ENCODE measurements at places on chromosomes 7 and 10.

DNA sequence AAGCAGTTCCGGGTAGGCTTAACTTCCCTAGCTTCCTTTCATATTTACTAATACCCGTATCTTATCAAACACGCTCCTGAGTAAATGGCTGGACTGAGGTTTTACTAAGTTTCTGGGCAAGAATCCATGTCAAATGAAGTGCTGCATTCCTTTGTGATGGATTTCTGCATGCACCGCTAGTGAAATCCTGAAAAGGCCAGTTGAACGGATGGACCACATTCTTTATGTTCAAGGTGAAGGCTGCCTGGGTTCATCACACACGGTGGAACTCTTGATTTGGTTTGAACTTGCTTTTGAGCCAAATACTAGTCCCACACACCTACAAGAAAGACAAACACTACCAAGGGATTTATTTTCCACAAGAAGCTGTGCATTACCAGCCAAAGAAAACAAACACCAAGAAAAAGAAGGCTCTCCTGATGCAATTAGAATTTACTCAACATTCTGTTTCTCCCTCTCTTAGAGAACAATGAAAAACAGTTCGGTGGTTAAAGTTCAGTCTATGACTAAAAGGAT is 255.0 kb upstream of the SEMA3C start:
- DNase-seq: no peak

GRCh38 chr7:461453-462172 is 58.0 kb downstream of the PDGFA start:
- no peak for DNase-seq

GRCh38 chr7:130910949-130911944 is 177.2 kb upstream of the KLF14 start:
- DNase-seq: no peak

- DNase-seq: no peak
Observed at GRCh38 chr10:102451105-102451969, at the start of gene C10orf95. Gene C10orf95 (minus strand): TSS chr10:102451543. CDS start chr10:102451093, 450 bp downstream.

- no peak for DNase-seq
Observed at GRCh38 chr10:11505639-11506038, 105.8 kb downstream of the USP6NL start.

DNA sequence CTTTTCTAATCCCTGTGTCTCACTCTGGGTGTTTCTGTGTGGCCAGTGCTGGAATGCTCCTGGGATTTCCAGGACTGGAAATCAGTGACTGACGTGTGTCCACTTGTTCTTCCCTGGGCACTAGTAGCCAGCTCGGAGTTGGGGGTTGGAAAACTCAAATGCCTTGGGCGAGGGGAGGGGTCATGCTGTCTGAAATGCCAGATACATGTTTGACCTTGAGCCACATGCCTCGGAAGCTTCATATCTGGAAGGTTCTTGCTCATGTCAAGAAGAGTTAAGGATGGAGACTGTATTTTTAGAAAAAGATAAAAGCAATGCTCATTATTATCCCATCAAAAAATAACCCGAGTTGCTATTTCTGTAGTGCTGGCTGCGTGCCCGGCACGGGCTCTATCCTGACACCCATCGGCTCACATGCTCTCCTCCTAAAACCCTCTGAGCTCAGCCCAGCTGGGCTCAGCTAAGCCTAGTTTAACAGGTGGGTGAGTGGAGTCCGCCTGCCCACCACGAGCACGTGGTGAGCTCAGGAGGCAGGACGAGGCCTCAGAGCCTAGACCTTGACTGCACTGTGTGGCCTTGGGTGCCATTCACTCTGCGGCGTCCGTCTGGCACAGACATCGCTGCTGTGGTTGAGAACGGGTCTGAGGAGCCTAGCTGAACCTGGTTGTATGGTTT is 6.4 kb downstream of the DPYSL4 start:
- DNase-seq: no peak

- no peak for DNase-seq
Observed at GRCh38 chr10:135601-136464, 578 bp downstream of the ZMYND11 start.

- DNase-seq: no peak
Observed at GRCh38 chr10:124997771-124998623, 56.1 kb downstream of the ZRANB1 start.

DNA sequence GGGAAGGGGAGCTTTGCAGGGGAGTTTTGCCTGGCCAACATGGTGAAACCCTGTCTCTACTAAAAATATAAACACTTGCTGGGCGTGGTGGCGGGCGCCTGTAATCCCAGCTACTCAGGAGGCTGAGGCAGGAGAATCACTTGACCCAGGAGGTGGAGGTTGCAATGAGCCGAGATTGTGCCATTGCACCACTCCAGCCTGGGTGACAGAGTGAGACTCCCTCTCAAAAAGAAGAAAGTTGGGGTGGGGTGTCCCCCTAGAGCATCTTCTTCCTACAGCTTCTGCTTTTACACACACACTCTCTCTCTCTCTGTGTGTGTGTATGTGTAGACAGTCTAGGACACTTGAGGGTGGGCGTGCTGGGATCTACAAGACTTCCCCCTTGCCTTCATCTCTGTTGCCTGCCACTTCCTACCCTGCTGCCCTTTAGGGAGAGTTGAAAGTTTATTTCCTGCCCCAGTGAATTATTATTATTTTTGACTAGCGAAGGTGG is 21.7 kb downstream of the PLAU start:
- DNase-seq: no peak

GRCh38 chr7:44858161-44858560 is 10.3 kb upstream of the H2AZ2 start:
- DNase-seq: no peak

- DNase-seq: no peak
Observed at GRCh38 chr7:17444673-17445072, 146.2 kb downstream of the AHR start.

GRCh38 chr7:22697876-22698606 is 29.0 kb upstream of the IL6 start:
- DNase-seq: no peak

DNA sequence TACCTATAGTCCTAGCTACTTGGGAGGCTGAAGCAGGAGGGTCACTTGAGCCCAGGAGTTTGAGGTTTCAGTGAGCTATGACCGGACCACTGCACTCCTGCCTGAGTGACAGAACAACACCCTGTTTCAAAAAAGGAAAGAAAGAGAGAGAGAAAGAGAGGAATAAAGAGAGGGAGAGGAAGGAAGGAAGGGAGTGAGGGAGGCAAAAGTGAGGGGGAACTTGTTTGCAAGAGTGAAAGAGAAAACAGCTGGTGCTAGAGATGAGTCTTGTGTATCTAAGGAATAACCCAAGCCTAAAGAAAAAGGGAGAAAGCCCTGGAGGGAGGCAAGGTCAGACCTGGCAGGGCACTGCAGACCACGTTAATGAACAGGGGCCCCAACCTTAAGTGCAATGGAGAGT is 4.8 kb upstream of the NT5C2 start:
- no peak for DNase-seq

GRCh38 chr10:125911990-125912389 is 15.6 kb downstream of the FANK1 start:
- DNase-seq: no peak

DNA sequence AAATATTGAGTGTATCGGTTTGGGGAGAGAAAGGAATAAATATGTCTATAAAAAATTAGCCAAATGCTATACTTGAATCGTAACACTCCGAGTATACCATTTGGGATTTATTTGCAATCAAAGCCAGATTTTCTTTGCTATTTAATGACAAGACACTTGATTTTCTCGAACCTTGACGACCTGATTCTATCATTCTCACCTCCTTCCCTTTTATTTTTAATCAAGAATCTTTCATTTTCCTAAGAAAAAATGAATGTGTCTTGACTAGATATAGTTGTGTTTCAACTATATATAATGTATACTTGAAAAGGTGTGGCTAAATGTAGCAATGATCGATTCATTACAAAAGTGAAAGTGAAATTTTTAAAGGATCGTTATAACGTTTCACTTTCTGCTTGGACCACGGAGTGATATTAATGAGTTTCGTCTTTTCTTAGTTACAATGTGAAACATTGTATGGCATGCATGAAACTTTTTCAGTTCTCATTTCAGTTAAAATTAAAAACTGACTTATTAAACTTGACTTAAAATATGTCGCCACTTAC is 562 bp downstream of the NUB1 start:
- no peak for DNase-seq

- DNase-seq: no peak
Observed at GRCh38 chr7:93018716-93019115, 99.1 kb downstream of the SAMD9 start.

Measured in left renal cortex interstitium (tissue), 4 donors.